ENCODE measurements at places on chromosomes 16 and 17. TPM values are rescaled to one million over a fixed set of nuclear protein-coding genes. Genes with fewer than 3 reads are reported as not detected.

GRCh38 chr16:25064937-25065336 lies 46.6 kb upstream of the LCMT1 start:
- peak; percentile 65 for DNase-seq

DNA sequence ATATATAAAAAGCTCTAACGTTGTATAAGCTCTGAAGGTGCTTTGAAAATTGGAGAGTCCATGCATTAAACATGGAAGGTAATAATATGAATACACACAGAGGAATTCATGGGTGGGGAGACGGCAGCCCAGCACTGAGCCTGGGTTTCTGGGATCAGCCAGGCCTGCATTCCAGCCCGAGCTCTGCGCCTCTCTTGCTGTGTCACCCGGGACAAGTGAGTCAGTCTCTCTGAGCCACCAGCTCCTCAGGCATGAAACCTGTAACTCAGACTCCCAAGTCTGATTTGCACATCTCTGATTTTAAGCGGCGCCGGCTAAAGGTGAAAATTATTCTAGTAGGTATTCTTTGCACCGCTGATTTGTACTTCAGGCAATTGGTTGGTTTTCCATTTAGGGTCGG lies 238.8 kb downstream of the MRTFB start:
- no peak for DNase-seq

SRR gene
- total RNA-seq: 55.4 TPM

HCFC1R1 gene
- 15.5 TPM for total RNA-seq

AGRP gene
- total RNA-seq: not detected

KRT13 gene
- total RNA-seq: not detected
